ENCODE measurements at places on chromosomes 6 and 20.

- DNase-seq: no peak
Observed at GRCh38 chr6:146884728-146885127, 286.0 kb downstream of the ADGB start.

DNA sequence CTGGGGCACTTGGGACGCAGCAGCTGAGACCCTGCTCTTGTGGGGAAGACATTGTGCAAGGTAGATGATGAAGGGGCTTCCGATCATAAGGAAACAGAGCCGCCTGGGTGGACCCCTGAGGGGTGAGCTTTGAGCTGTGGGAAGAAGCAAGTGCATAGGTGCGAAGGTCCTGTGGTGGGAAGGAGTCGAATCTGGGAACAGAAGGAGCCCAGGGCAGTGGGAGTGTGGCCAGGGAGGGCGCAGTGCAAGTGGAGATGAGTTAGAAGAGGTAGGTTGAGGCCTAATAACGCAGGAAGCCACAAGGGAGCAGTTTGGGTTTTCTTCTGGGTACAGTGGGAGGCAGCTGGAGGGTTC lies 10.3 kb downstream of the RBM38 start:
- DNase-seq: no peak

DNA sequence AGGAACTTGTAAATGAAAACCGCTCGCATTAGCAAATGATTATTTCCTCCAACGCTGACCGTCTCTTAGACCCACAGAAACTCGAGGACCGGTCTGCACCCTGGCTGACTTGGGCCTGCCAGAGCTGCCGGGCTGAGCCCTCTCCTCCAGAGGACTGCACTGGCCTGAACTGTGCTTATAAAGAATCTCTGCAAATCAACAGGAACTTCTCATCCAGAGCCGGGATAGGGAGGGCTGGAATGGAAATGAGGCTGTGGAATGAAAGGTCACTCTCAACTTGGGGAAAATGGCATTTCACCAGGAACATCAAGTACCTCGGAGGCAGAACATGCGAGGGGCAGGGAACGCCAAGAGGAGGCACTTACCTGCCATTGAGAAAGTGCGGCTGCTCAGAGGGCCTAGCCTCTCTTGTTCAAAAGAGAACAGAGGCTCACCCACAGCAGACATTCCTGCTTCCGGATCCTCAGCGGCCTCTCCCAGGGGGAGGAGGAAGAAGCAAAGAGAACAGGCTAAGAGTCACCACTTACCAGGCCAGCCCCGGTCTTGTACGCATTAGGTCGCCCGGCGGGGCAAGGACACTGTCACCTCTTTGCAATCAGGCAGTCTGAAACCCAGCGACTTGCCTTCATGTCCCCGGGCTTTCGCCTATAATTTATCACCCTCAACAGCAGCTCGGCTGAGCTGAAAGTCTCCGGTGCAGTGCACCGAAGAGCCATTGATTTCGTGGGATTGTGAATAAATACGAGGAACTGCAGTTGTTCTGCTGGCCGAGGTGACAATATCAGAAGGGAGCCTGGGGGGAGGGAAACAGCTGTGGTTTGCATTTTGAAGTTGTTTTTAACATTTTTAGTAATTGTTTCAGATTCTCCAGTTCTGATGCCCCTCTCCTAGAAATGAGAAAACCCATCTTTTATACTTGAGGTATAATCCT lies 37.6 kb downstream of the ZMYND8 start:
- DNase-seq: no peak

- no peak for DNase-seq
Observed at GRCh38 chr6:152004896-152005295, 197.4 kb downstream of the ESR1 start.

DNA sequence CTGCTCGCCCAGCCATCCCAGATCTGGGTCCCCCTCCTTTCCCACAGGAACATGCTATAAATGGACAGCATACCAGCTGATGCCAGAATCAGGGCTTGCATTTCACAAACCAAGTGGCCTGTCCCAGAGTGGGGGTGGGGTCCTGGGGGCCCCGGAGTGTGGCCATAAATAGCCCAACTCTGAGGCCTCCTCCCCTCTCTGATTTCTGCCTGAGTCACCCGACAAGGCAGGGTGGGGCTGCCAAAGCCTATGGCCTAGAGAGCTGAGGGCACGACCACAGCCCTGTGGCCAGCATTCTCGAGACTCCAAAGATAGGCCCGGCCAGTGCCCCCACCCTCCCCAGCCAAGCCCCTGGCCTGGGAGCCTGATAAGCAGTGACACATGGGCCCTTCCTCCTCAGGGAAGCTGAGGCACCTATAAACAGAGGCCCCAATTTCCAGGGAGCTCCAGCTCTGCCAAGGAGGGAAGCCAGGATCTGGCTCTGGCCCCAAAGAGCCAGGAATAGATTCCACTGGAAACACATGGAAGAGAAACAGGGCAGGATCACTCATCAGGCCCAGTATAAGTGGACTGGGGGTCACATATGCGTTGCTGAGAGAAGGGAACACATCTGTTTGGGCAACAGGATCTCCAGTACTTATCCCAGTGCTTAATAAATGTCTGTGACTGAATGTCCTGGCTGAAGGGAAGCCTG lies 20.3 kb downstream of the SNTA1 start:
- DNase-seq: no peak

- DNase-seq: no peak
Observed at GRCh38 chr6:103769431-103769830, 1090.3 kb downstream of the HACE1 start.

- DNase-seq: no peak
Observed at GRCh38 chr6:63730311-63730710, 94.7 kb downstream of the PHF3 start.

DNA sequence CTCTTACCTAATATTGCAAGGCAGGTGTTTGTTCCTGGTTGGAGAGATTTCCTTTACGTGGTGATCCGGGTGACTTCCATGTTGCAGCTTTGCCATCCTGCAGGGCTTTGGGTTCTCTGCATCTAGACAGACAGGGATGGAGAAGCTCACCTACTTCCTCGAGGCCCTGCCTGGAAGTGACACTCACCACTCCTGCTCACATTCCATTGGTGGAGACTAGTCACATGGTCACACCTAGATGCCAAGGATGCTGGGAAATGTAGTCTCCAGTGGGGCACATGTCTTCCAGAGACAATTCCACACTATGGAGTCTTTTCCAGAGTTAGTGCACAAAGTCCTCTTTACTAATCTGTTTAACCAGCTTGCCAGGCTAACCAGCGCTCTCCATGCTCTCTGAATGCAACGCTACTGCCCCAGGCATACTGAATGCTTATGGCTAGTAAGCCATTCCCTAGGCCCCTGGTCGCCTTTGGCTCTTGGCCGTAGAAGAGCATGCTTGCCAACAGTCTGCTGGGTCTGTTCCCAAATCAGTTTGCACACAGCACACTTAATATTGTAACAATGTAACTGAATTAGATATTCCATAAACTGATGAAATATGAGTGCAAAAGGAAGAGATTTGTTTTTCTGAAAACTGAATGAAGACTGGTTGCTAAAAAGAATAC lies 6.7 kb upstream of the KCNK15 start:
- DNase-seq: peak; percentile 54
